ENCODE measurements at places on chromosomes 1 and 21.

DNA sequence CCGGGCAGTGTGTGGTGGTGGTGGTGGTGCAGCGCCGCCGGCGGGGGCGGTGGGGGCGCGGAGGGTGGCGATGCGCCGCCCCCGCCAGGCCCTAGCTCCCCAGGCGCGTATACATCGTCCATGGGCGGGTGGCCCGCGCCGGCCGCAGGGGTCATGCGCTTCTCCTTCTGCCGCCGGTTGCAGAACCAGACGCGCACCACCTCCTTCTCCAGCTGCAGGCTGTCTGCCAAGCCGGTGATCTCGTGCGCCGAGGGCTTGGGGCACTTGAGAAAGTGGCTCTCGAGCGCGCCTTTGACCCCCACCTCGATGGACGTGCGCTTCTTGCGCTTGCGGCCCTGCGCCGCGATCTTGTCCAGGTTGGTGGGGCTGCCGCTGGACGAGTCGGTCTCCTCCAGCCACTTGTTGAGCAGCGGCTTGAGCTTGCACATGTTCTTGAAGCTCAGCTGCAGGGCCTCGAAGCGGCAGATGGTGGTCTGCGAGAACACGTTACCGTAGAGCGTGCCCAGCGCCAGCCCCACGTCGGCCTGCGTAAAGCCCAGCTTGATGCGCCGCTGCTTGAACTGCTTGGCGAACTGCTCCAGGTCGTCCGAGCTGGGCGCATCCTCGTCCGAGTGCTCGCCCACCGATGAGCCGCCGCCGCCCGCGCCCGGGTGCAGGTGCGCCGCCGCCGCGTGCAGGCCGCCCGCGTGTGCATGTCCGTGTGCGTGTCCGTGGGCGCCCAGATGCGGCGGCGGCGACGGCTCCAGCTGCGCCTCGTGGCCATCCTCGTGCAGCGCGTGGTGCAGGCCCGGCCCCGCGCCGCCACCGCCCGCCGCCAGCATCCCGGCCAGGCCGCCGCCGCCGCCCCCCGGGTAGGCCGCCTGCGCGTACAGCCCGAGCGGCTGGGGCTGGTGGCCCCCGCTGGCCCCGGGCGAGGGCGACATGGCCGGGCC lies 926 bp downstream of the POU3F1 start:
- DNase-seq, result peak; percentile 57

GRCh38 chr1:87173231-87173630 lies 155.4 kb upstream of the LMO4 start:
- DNase-seq, result no peak

- DNase-seq, result peak; percentile 14
Observed at GRCh38 chr1:8524627-8525157, 206.8 kb downstream of the SLC45A1 start.

DNA sequence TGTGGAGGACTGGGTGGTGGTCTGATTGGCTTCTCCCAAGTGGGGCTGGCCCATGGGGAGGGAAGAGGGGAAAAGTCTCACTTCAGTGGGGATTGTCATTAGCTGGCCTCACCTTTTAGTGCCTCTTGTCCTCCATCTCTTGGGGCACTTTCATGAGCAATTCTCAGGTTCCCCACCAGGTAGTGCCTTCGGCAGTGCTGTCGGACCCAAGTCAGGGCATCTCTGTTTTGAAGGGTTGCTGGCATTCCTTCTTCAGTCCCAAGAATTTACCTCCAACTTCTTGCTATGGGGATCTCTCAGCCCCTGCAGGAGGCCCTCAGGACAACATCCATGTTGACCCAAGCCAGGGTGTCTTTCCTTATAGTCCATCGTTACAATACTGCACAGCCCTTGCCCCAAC lies 54.7 kb upstream of the F3 start:
- DNase-seq, result no peak

DNA sequence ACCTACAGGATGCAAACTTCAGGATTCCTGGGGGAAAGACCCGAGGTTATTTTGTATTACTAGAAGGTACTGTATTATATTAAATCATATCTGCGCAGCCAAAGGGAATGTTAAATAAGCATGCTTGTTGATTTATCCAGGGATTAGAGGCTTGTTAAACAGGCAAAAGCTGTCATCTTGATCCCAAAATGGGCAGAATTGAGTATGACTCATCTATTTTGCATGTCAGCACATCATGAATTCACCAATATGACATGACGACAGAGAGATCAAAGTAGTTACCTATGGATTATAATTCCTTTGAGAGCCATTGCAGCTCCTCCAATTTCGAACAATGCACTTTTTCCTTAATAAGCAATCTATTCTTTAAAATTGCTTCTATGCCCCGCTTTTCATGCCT lies 66.1 kb downstream of the TBX15 start:
- no peak for DNase-seq

GRCh38 chr21:36694031-36694515 lies 4.8 kb upstream of the SIM2 start:
- no peak for DNase-seq

DNA sequence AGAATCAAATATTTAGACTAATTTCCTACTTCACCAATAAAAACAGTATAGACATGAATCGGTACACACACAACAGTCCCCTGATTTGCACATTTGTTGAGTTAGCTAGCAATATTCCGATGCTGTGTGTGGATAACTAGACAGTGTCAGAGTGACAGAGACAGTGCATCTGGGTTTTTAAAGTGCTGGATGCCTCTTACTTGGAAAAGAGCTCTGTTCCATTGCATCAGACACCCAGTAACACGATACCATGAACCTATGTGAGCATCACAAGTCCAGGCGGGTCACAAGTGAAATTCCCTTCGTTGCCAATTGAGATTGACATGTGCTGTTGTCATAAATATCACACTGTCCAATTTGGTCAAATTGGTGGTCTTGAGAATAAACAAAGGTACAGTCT lies 82.0 kb upstream of the ESRRG start:
- DNase-seq, result no peak

Data from suppressor macrophage (primary cell).